ENCODE measurements at places on chromosomes 13 and 19.

- DNase-seq: no peak
These were observed 65.8 kb upstream of the SERP2 start for GRCh38 chr13:44307844-44308243.

GRCh38 chr13:64540468-64540867 is 2689.7 kb downstream of the PCDH9 start:
- no peak for DNase-seq

DNA sequence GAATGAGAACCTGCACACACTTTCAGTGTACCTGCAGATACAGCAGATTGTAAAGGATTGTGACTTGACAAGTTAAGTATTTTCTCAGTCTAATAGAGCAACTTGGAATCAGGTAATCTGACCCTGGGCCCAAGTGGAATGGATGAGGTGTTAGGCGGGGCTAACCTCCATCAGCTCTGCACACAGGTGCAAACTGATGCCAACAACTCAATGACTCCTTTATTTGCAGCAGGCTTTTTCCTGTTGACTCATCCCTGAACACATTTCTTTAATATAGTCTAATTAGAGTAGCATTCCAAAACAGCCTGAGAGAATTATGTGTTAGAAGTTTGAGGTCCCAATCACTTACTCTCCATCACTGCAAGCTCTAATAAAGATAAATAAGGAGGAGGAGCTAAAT is 48.8 kb downstream of the TPT1 start:
- no peak for DNase-seq

GRCh38 chr13:101267656-101268055 is 148.7 kb downstream of the NALCN start:
- no peak for DNase-seq

DNA sequence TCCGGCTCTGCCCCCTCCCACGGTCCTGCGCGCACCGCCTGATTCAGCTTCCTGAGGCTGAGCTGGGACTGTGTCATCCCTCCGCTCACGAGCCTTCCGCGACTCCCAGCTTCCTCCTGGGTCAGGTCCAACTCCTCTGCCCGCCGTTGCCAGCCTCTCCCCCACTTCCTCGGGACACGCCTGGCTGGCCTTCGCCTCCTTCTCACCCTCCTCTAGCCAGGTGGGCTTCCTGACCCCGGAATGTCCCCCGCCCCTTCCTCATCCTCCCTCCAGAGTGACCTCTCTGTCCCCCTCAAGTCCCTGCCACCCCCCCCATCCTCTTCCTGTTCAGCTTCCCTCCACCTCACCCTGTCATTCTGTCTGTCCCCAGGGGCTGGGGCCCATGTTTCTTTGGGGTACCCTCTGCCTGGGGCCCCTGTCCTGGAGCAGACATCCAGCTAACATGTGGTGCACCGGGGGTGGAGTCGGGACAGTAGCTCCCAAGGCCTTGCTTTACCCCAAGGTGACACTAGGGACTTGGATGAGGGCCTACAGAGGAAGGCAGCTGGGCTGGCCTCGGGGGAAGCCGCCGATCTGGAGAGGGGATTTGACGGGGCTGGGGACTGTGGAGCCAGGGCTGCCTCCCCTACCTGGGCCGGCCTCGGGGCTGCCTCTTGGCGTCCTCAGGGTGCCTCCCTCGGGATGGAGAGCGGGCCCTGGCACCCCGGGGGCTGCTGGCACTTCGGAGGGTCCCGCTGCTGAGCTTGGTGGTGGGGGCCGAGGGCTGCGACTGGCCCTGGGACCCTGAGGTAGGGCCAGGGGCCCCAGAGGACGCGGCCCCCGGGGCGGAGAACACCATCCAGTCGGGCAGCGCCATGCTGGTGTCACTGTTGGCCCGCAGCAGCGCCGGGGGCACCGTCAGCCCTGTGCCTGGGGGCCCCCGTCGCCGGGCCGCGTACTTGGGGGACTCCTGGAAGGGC is 16.5 kb downstream of the SHANK1 start:
- no peak for DNase-seq

DNA sequence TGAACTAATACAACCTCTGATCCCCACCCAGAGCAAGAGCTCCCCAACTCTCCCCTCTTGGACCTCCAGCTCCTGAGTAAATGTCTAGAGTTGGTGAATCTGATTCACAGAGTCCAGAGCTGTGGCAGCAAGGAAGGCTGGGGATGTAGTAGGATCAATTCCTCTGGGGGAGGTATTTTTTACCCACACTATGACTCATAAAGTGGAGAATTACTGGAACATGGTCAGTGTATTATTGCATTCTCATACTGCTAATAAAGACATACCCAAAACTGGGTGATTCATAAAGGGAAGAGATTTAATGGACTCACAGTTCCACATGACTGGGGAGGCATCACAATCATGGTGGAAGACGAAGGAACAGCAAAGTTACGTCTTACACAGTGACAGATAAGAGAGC is 496.7 kb downstream of the EFNB2 start:
- no peak for DNase-seq

DNA sequence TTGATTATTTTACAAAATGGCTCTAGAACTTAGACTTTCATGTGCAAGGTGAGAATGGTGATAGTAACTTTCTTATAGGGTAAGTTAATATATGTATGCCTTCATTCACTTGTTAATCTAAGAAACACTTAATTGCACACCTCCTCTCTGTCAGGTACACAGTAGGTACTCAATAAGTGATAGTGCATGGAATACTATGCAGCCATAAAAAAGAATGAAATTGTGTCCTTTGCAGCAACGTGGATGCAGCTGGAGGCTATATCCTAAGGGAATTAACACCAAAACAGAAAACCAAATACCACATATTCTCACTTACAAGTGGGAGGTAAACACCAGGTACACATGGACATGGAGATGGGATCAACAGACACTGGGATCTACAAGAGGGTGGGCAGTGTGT is 17.6 kb upstream of the VSTM2B start:
- no peak for DNase-seq

- no peak for DNase-seq
These were observed 115.8 kb upstream of the SPACA7 start for GRCh38 chr13:112260108-112261055.

DNA sequence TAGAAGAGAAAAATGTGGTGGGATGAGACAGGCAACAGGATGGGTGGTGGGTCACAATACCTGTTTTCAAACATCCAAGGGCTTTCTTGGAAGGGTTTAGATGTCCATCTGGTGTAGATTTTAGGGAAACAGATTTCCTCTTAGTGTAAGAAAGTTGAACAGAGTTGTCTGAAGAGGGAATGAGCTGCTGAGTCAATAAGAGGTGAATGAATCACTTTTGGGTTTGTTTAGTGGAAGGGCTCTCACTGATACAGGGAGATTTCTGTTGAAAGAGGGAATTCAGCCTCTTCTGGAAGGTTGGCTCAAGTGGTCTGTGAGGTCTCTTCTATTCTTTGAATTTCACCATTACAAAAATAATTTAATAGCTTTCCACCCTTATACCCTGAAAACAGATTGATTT is 54.6 kb downstream of the LACC1 start:
- DNase-seq: no peak

- DNase-seq: no peak
These were observed 35.8 kb upstream of the MEDAG start for GRCh38 chr13:30870049-30870884.

- DNase-seq: no peak
These were observed 63.9 kb downstream of the STK24 start for GRCh38 chr13:98512774-98513665.

DNA sequence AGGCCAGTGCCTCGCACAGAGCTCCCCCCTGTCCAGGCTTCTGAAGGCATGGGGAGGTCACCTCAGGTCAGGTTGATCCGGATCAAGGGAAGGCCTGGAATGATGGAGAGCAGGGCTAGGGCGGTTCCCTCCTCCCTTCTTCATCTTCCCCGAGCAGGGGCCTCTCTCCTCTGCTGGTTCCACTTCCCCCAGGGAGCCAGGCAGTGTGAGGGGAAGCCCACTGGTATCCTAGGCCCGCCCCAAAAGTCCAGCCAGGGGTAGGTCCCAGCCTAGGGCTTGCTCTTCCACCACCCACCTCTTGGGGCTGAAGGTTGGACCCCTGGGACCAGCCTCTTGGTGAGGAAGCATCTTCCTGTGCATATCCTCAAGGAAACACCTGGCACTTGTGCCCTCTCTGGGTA is 16.4 kb upstream of the PRR19 start:
- no peak for DNase-seq

GRCh38 chr13:98707281-98707999 is 45.0 kb downstream of the SLC15A1 start:
- DNase-seq: no peak

DNA sequence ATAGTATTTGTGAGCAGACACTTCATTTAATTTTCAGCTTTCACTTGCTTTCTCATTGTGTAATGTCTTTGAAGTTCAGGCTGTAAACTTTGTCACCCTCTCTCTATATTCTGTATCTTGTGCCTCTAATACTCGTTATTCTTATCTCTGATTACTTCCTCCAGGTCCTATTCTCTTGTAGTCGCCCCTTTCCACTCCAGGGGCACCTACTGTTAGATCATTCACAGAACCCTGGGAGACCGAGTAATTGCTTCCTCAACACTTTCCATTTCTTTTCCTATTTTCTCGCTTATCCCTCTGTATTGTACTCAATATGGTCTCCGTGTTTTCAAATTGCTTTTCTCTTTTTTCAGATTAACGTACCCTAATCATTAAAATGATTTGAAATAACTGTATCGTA is 93.9 kb upstream of the TDRD3 start:
- DNase-seq: no peak

DNA sequence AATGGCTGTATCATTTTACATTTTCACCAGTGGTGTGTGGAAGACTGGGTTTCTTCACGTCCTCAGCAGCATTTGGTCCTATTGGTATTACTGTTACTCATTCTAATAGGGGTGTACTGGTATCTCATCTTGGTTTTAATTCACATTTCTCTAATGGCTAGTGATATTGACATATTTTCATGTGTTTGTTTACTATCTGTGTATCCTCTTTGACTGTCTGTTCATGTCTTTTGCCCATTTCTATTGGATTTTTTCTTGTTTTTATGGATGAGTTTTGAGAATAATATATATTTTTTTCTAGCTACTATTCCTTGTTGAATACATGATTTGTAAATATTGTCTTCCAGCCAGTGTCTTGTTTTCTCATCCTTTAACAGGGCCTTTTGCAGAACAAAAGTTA is 13.8 kb downstream of the IFNL2 start:
- no peak for DNase-seq

DNA sequence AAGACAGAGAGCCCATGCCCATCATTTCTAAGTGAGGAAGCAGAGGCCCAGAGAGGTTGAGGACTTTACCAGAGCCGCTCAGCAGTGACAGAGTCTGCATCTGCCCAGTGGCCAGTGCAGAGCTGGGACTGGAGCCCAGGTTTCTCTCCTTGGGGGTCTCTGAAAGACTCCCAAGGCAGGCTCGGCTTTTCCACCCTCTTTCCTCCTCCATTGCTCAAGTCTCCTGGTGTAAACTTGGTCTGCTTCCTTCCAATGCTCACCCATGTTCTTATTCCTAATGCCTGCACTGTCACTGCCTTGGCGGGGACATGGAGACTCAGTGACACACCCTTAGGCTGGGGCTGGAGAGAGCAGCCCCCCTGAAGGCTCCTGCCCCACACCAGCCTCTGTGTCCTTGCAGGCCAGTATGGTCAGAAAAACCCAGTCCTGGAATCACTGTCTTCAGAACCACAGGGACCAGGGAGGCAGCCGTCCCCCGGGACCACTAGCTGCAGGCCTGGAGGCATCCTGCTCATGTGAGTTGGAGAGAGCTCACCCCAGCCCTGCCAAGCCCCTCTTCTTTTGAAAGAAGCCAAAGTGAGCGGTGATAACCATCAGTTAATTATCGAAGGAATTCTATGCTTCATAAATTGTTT is 211.0 kb upstream of the ZNF536 start:
- no peak for DNase-seq

- no peak for DNase-seq
These were observed 122.9 kb downstream of the MIPEP start for GRCh38 chr13:23766283-23766682.

DNA sequence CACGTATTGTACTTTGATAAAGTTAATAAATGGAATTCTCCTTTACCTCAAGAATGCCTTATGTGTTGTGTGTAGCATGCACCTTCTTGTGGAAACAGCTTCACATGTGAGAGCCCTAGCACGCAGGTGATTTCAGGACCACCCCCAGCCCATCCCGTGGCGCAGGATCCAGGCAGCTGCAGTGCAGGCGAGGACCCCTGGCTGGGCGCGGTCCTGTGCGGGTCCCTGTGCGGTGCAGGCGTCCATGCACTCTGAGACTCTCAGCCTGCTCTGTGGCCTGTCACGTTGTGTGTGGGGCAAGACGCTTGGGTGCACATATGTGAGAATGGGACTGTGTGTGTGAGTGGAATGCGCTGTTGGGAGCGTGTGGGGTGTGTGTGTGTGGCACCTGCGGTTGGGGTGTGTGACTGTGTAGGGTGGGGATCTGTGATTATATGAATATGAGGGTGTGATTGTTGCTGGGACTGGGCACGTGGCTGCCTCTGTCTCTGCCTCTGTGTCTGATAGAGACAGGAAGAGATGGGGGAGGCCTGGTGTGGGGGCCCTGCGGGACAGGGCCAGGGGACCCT is 30.8 kb downstream of the WTIP start:
- no peak for DNase-seq

DNA sequence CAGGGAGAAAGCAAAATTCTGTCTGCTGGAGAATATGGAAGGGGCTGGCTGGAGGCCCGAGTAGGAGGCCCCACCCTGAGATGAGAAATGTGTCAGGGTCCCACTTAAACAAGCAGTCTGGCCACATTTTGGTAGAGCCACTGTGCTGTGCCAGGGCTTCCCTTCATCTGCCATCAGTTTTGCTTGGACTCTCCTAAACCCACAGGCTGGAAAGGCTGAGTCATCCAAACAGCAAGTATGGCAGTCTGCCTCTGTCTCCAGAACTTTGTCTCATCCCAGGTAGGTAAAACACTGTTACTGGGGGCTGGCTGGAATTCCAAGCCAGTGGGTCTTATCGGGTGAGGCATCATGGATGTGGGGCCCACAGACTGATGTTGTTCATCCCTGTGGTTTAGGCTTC is 1390.6 kb downstream of the UQCRFS1 start:
- no peak for DNase-seq

DNA sequence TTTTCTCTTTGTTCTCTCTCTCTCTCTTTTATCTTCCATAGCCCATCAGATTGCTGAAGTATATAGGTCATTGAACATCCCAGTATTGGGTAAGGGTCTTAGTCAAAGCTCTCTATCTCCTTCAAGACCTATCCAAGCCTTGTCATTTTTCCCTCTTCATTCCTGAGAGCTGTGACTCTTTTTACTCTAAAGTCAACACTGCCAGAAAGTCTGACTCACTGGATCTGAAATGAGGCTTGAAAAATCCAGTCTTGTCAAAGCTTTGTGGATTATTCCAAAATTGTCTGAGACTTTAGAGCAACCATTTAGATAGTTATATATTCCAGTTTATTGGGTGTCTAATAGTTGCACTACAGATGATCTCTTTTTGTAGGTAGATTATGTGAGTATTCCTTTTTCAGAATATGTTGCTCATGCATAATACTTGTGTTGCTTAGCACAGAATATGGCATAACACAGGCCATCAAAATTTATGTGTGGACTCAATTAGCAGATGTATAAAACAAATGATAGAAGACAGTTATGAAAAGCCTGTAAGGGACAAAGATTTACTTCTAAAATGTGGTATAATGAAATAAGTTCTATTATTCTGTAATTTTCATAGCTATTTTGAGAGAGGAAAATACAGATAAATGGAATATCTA is 389.3 kb upstream of the PCDH9 start:
- no peak for DNase-seq

Measured in stimulated activated CD4-positive, alpha-beta T cell treated with anti-CD3 and anti-CD28 coated beads, Interleukin-1b, Interleukin-23, amount 100 ng/mL, for 1 hour (primary cell).